ENCODE measurements at places on chromosomes 1 and 21.

DNA sequence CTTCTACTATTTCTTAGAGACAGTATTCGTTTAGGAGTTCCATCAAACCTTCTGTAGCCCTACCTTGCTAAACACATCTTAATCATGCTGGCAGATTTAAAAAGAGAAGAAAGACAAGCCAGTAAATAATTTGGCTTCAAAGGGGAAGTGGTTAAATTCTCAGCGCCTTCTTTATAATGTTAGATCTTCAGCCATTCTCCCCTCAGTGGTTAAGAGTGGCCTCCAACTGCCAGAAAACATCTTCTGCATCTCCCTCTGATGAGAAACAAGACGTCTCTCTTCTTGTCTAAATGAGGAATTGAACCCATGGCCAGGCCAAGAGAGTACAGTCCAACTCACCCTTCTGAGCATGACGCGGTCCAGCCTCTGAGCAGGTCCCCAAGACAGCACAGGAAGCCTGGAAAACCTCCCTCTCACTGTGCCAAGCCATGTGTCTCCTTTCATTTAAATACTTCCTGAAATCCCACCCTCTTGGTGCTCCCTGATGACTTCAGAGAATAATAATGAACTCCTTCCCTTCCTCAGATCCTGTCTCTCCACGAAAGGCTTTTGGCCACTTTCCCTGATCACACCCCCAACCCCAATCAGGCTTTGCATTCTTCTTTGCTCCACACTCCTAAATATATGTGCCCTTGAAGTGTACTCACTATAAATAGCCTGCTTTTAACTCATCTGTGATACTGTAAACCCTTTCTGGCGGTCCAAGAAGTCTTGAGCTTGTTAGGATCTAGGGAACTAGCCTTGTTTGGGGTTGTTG, 16.4 kb upstream of the LRRC52 start:
- DNase-seq: no peak

DNA sequence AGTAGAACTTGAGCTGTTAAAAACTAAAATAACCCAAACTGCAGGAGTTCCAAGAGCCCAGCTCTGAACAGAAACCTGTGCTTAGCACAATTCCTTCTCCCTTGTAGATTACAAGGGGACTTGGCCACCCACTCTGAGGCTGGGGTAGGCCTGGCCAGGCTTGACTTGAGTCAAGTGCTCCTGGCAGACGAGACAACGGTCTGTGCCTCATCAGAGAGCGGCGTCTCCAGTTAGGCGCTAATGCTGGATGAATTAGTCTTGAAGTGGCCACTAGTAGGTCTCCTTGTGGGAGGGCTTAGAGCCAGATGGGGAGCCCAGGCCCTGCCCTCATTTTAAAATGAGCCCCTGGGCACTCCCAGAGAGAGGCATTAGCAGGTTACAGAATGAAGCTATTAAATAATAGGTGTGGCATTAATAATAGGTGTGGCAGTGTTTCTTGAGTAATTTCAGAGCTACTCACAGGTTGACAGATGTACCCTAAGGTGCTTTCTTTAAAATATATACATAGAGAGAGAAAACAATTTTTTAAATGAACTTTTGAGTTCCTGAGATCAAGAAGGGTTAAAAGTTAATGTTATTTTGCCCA, 1.1 kb downstream of the EEIG2 start:
- peak; percentile 10 for DNase-seq

- DNase-seq: no peak
Measured at GRCh38 chr21:34216718-34217032, 143.3 kb downstream of the MRPS6 start.

DNA sequence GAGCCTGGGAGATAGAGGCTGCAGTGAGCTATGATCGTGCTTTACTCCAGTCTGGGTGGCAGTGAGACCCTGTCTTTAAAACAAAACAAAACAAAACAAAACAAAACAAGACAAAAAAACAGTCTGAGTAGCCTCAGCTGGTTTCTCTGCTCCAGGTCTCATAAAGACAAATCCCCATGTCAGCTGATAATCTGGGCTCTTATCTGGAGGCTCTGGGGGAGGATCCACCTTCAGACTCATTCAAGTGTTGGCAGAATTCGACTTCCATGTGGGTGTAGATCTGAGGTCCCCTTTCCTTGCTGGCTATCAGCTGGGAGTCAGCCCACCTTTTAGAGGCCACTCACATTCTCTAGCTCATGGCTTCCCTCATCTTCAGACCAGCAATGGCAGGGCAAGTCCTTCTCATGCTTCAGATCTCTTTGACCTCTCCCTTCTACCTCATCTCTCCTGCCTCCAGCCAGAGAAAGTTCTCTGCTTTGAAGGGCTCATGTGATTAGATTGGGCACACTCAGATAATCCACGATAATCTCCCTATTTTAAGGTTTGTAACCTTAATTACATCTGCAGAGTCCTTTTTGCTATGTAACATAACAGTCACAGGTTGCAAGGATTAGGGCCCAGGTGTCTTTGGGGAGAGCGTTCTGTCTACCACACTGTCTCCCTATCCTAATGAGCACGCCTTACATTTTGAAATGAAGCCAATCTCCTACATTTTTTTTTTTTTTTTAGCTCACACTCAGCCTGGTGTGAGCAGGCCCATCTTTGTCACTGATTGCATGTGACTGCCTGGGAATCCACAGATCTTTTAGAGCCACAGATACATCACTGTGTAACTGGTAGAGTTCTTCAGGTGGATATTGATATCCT, 7.5 kb upstream of the PYCR2 start:
- no peak for DNase-seq

GRCh38 chr1:203627398-203627797, 766 bp downstream of the ATP2B4 start:
- DNase-seq: no peak

DNA sequence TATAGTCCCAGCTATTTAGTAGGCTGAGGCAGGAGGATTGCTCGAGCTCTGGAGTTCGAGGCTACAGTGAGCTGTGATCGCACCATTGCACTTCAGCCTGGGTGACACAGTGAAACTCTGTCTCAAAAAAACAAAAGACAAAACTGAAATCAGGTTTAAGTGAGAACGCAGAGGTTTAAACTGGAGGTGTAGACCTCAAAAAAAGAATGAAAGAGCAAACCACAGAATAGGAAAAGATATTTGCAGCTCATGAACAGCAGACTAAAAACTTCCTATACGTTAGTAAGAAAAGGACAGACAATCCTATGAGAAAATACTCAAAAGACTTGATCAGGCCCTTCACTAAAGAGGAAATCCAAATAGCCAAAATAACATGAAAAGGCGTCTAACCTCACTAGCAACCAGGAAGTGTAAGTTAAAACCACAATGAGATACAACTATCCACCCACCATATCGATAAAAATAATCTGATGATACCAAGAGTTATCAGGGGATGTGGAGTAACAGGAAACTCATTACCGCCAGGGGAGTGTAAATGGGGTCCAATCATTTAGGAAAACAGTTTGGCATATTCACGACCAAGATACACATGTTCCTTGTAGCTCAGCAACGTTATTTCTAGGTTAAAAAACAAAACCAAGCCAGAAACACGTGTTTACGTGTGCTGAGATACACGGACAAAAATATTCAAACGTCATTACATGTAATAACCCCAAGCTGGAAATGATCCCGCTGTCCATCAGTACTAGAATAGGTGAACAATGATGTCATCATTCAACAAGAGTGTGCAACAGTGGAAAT, 9.8 kb downstream of the TNFRSF9 start:
- DNase-seq: no peak

DNA sequence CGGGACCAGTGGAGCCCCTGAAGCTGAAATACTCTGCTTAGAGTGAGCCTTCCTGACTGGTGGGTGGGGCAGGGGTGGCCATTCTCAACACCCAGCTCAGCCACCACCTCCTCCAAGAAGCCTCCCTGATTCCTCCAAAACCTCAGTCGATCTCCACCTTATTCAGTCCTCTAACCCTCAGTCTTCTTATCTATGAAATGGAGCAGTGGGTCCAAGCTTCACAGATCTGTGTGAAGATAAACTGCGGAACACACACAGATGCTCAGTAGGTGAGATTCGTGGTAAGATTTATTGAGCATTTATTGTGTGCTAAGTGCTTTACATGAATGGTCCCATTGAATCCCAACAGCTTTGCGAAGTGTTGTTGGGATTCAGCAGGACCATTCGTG, 93.1 kb upstream of the RUNX3 start:
- no peak for DNase-seq

GRCh38 chr1:37661401-37661800, 26.7 kb upstream of the RSPO1 start:
- no peak for DNase-seq

DNA sequence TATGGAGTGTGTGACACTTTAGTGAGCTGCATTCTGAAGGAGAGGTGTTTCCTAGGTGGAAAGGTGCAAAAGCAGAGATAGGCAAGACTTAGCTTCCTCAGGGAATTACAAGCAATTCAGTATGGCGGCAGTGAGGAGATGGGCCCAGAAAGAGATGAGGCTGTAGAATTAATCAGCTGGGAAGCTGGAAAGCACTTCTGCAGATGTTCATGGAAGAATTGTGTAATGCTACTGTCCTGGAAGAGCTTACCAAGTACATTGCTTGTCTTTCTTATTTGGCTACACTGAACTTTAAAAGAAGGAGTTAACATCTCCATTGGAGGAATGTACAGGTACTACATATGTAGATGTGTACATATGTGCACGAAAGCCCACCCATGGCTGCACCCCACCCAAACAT, 103.7 kb upstream of the DPT start:
- DNase-seq: no peak

- peak; percentile 49 for DNase-seq
Measured at GRCh38 chr1:155051777-155052398, 772 bp downstream of the ADAM15 start.

DNA sequence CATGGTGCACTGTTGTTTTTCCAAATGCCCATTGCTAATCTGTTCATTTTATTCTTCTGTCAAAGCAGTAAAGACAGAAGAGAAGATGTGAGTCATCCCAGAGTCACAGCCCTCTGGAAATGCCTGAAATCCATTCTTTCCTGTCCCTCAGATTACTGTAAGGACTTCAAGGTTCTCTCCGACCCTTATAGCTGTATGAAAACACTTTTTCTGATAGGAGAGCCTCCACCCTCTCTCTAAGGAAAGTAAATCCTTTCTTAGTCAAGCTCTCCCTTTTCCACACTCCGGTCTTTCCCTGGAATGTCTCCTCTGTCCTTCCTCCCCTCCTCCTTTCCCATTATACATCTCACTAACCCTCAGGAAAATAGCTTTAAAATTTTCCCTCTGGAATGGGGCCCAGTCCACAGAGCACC, 3.5 kb upstream of the PRDX6 start:
- no peak for DNase-seq

DNA sequence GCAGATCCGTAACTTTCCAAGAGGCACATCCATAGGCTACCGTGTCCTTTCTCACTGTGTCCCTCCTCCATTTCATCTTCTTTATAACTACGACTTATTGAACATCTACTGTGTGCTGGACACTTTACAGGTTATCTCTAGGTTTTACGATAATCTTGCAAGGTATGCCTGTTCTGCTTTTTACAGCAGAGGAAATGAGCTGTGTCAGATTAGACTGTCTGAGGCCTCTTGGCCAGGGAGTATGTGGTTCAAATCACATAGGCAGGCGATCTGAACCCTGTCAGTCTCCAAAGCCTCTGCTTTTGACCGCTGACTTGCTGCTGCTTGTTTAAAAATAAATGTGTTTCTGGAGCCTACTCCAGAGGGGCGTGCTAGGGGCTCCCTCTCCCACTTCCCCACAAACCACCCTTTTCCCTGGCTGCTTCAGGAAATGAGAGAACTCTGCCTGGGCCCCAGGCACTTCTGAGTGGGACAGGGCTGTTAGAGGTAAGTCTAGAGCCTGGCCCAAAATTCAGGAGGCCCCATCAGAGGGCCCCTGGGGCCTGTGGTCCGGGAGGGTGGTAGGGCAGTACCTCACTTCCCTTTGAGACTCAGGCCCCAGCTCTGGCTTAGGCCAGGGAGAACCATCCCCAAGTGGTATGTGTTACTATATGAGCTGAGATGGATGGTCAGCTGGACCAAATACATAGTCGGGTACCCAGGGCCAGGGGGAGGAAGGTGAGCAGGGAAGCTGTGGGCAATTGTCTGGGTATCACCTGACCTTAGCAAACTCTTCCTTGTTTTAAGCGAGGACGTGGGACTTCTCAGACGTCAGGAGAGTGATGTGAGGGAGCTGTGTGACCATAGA, 4.4 kb downstream of the PSEN2 start:
- no peak for DNase-seq

DNA sequence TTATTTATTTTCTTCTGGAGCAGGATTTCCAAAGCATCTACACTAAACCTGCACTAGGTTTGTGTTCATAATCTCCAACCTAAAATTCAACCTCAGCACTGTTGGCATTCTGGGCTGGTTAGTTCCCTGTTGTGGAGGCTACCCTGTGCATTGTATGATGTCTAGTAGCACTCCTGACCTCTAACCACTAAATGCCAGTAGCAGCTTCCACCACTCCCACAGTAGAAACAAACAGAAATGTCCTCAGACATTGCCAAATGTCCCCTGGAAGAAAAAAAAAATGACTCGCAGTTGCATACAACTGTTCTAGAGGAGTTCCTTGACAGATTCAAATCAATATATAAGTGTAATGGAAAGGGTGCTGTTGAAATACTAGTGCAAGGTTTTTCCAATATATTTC, 18.9 kb downstream of the GRIK1 start:
- DNase-seq: no peak

GRCh38 chr21:26766826-26767325, 78.3 kb downstream of the ADAMTS1 start:
- no peak for DNase-seq

GRCh38 chr21:16707274-16707673, 805.6 kb upstream of the CXADR start:
- no peak for DNase-seq

GRCh38 chr1:28395181-28395580, 25.6 kb downstream of the PHACTR4 start:
- no peak for DNase-seq

DNA sequence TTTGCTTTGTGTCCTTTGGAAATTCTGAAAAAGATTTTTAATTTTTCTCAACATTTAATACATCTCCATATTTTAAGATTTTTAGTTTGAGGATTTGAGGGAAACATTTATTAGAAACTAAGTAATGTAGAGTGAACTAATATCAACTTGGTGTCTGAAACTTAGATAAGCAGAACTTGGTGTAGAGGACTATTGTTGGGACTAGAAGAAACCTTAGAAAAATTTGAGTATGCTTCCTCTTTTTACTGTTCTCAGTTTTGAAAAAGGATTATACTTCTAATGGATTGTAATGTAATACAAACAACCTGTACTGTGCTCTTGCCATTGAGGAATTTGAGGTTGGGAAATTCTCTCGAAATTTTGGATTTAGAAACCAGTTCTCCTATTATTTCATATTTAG, 2.4 kb downstream of the FNBP1L start:
- DNase-seq: no peak

- DNase-seq: no peak
Measured at GRCh38 chr1:223066415-223066814, 76.6 kb downstream of the TLR5 start.

DNA sequence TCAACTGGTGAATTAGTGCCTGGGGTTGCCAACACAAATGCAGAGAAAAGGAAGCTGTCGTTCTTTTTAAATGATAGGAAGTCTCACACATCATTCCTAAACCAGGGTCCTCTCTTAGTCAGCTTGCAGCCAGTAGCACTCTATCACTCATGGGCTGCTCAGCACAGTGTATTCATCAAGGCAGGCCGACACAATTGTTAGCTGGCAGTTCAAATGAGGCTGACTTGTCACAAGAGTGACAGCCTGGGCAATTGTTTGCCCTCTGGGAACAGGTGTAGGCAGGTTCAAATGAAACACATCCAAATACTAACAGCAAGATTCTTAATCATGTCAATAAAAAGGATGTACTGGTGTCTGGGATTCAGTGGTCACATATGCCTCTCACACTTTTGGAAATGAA, 76.9 kb downstream of the ERICH3 start:
- DNase-seq: no peak
